ENCODE measurements at places on chromosomes 1 and 21. TPM values are rescaled to one million over a fixed set of nuclear protein-coding genes. Genes with fewer than 3 reads are reported as not detected.

Gene CAPN8
- total RNA-seq, result not detected

Gene FLG2
- not detected for total RNA-seq

Gene GBP6
- total RNA-seq, result 0.14 TPM

Gene GBP7
- not detected for total RNA-seq

Gene SLC1A7
- total RNA-seq, result not detected

Gene GJA9
- not detected for total RNA-seq

Gene FAM151A
- 1.5 TPM for total RNA-seq

All from Right ventricle myocardium inferior (tissue), 1 donor.